ENCODE measurements at places on chromosomes 2 and 18.

DNA sequence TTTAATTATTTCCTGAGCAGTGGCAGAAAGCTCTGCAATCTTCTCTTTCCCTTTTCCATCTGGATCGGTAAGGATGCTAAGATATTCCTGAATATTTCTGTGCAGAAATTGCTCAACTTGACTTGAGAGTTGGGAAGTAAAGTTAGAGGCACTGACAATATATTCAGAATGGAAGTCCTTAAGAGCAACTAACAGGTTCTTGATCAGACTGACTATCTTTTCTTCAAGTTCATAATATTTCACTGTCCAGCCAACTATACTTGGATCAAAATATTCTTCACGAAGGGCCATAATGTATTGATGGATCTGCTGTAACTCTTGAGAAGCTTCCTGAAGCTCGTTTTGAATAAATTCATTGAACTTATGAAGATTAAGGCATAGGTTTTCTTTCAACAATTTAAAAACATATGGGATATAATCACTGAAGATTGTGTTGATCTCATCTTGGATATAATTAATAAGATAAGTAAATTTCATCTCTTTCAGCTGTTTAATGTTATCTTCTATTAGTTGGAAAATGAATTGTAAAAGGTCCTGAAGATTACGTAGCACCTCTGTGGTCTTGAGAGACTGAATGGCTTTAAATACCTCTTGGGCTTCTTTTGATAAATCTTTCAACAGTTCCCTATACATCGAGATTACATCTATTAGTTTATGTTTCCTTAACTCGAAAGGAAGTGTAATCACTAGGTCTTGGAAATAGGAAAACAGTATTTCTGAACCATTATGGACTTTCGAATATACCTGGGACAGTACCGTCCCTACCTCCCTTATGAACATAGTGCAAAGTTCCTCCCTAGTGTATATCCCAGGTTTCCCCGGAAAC, 41.7 kb downstream of the APOB start:
- no peak for DNase-seq

DNA sequence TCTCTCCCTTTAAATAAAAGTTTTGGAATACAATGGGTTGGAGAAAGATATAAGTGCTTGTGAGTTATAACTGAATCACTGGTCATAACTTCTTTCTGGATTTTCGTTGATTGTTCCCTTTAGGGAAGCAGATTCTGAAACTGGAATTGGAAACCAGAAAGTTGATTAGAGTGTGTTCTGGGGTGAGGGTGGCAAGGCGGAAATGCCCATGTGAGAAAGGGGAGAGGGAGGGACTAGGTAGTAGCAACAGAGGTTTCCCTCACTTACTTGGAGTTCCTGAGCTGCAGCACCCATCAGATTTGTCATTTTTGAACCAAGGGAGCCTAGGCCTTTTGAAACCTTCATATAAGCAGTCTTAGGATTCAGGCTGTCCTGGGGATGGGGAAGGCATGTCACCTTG, 453.4 kb downstream of the KCNJ3 start:
- no peak for DNase-seq

- DNase-seq, result no peak
Measured at GRCh38 chr2:43034242-43034619, 192.2 kb downstream of the ZFP36L2 start.

- no peak for DNase-seq
Measured at GRCh38 chr2:152485954-152486736, 151.2 kb downstream of the FMNL2 start.
